ENCODE measurements at places on chromosomes 4 and X. TPM values are rescaled to one million over a fixed set of nuclear protein-coding genes. Genes with fewer than 3 reads are reported as not detected.

GABRE gene
- not detected for total RNA-seq

DCAF8L2 gene
- not detected for total RNA-seq

C4orf50 gene
- total RNA-seq = 0.18 TPM

DNA sequence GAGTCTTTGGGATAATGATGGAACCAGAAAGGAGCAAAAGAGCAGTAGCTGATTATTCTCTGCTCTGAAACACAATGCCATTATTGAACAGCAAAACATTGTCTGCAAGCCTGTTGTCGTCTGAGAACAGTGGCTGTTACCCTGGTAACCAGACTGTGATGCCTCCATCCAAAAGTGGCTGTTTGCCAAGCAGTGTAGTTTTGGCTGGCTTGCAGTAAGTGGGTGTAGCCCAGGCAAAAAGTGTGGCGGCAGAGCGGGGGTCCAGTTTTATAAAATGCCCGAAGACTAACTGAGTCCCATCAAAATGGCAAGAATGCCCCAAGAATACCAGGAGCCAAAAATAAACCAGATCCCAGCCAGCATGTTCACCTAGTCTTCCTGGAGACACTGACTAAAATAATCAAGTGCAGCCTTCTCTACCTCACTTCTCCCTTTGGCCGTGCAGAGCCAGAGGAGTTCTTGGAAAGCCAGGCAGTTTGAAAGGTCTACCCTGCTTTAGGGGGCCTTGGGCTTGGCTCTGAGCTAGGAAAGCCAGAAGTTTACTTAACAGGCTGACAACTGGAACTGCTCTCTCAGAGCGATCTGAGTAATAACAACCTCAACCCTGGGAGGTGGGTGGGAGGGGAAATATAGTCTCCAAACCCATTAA, 2.6 kb downstream of the PLP1 start:
- no peak for DNase-seq
- H3K27me3 ChIP-seq = peaks cover 6% of the 10 kb centered on the region
- H3K4me3 ChIP-seq = no peak overlapping the region
- no peaks in the 10 kb centered on the region for H3K4me1 ChIP-seq

- no peak overlapping the region for H3K4me3 ChIP-seq
- H3K27me3 ChIP-seq = peaks cover 7% of the 10 kb centered on the region
- no peak overlapping the region for H3K27ac ChIP-seq
- DNase-seq = no peak
Measured at GRCh38 chr4:118968005-118968404, 79.4 kb downstream of the SYNPO2 start.

DNA sequence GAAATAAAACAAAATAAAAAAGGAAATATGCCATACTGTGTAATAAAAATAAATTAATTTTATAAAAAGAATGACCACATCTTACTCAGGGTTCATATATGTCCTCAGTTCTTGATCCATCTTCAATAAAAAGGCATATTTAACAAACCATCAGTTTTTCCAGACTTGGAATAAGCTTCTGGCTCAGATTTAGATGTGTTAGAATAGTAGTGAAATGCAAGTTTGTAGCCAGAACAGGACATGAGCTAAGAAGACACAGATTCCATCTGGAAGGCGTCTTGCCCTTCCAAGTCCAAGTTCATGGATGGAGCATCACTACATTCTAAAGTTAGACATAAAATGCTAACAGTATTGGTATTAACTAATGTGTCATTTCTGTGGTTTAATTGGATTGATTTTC, 10.3 kb upstream of the LSM6 start:
- H3K27ac ChIP-seq = no peak overlapping the region
- no peak for DNase-seq
- H3K4me1 ChIP-seq = peaks cover 2% of the 10 kb centered on the region
- no peak overlapping the region for H3K4me3 ChIP-seq
- no peaks in the 10 kb centered on the region for H3K36me3 ChIP-seq

DNA sequence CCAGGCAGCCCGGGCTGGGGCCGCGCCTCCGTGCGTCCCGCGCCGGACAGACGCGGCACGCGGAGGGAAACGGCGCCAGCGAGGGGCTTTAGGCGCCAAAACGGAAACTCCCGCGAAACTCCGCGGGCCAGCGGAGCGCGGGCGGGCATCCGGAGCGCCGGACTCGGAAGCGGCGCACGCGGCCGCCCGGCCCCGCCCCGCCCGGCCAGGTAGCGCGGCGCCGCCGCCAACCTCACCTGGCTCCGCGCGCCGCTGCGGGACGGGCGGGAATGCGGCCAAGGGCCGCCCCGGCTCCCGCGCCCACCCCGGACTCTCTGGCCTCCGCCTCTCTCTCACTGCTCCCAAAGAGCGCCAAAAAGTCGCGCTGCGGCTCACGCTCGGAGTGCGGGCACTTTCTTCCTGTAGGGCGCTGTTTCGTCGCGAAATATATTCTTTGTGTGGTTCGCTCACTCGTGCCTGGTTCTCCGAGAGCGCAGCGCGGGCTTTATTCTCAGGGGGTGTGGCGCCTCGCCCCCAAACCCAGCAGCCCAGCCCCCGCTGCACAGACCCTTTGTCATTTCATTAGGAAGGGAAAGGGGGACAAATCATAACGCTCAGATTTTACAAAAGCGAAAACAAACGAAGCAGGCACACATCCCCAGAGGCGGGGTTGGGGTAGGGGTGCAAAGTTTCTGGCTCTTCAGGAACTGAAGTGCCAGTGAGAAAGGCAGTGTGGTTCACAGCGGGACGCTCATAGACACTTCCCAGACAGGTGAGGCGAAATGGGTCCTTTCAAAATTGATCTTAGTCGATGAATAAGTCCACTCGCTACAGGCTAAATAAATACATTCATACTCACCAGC, 961 bp upstream of the MBNL3 start:
- peak; percentile 29 for DNase-seq
- H3K27me3 ChIP-seq = peaks cover 2% of the 10 kb centered on the region
- no peaks in the 10 kb centered on the region for H3K36me3 ChIP-seq
- H3K4me1 ChIP-seq = peaks cover 19% of the 10 kb centered on the region
- peak overlapping the region; percentile 81 for H3K27ac ChIP-seq

- H3K4me1 ChIP-seq = no peaks in the 10 kb centered on the region
- H3K36me3 ChIP-seq = no peaks in the 10 kb centered on the region
- H3K27me3 ChIP-seq = no peaks in the 10 kb centered on the region
- no peak for DNase-seq
Measured at GRCh38 chr4:132238697-132239096, 910.4 kb upstream of the PCDH10 start.

GRCh38 chr4:82216219-82216618, 157.6 kb downstream of the HNRNPD start:
- peaks cover 10% of the 10 kb centered on the region for H3K4me1 ChIP-seq
- no peaks in the 10 kb centered on the region for H3K36me3 ChIP-seq
- no peak for DNase-seq
- H3K4me3 ChIP-seq = no peak overlapping the region

DNA sequence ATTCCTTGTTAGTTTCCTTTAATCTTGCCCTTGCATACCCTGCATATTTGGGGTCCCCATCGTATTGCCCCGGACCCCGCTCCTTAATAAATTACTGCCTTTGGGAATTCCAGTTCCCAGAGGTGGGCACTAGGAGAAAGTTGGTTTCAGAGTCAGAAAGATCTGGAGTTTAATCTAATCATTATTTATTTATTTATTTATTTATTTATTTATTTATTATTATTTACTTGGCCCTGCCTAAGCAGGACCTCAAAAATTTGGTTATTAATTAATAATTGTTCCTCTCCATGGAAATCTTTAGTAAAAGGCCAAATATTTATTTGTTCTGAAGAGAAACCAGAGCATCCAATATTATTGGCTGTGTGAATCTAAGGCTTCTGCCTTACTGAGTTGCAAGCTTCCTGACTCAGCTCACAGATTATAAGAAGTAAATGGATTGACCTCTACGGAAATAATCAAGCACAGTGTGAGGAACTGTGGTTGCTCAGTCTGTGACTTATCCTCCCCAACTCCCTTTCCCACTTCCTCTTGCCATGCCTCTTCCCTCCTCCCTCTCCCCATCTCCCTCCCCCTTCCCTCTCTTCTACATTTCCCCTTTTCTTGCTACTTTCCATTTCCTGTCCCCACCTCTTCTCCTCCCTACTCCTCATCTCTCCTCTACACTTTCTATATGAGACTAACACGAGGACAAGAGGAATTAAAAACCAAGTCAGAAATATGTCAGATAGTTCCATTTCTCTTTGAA, 61.5 kb upstream of the AP1S2 start:
- no peak overlapping the region for H3K27ac ChIP-seq
- peaks cover 2% of the 10 kb centered on the region for H3K4me1 ChIP-seq
- H3K4me3 ChIP-seq = no peak overlapping the region
- H3K27me3 ChIP-seq = peaks cover 9% of the 10 kb centered on the region
- no peaks in the 10 kb centered on the region for H3K36me3 ChIP-seq

DNA sequence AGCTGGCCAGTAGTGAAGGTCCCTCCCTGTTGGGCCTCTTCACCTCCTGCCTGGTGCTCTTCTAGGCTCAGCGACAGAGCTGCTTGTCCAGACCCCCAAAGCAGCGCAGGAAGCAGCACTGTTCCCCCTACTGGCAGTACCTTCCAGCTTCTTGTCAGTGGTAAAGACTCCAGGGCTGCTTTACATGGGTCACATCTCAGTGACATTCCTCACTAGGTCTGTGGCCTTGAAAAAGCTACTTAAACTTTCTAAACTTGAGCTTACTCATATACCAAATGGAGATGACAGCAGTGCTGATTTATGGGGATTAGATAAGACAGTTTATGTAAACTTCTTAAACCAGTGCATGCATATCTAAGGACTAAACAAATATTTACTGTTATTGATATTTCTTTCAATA, 117.3 kb downstream of the FAT4 start:
- DNase-seq = no peak
- no peaks in the 10 kb centered on the region for H3K36me3 ChIP-seq
- no peak overlapping the region for H3K27ac ChIP-seq
- no peaks in the 10 kb centered on the region for H3K4me1 ChIP-seq
- no peak overlapping the region for H3K4me3 ChIP-seq

DNA sequence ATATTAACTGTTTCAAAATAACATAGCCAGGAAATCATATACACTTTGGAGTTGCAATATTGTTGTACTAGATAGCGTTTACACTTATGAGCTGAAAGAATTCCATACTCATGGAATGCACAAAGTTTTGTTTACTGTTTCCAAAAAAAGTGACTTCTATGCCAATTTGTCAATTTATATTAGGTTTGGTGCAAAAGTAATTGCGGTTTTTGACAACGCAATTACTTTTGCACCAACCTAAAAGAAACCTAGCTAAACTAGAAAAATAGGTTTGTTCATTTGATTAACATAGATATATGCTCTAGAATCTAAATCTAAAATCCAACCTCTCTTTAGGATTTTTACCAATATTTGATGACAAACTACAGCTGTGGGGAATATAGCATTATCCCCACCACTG, 15.2 kb downstream of the RXFP1 start:
- H3K27me3 ChIP-seq = no peaks in the 10 kb centered on the region
- peaks cover 14% of the 10 kb centered on the region for H3K4me1 ChIP-seq
- no peaks in the 10 kb centered on the region for H3K36me3 ChIP-seq
- DNase-seq = no peak
- no peak overlapping the region for H3K27ac ChIP-seq
- H3K4me3 ChIP-seq = no peak overlapping the region

DNA sequence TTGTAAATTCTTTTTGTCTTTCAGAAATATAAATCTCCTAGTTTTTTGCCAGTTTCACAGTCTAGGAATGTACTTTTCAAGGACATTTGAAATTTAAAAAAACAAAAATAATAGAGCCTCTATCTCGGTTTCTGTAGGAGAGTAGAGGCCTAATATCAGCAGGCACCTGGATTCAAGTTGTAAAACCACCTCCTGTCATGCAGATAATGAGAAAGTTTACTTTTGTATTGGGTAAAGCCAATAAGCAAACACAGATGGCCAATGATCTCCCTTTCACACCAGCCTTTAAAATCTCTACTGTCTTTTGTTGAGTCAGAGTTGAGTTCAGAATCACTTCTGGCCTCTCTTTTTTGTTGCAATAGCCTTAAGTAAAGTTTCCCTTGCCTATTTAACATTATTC, 1499.9 kb downstream of the PCDH18 start:
- no peaks in the 10 kb centered on the region for H3K4me1 ChIP-seq
- no peak overlapping the region for H3K27ac ChIP-seq
- H3K36me3 ChIP-seq = no peaks in the 10 kb centered on the region
- no peaks in the 10 kb centered on the region for H3K27me3 ChIP-seq
- no peak overlapping the region for H3K4me3 ChIP-seq

GRCh38 chrX:102042372-102043325, 82.8 kb upstream of the TCEAL2 start:
- H3K4me3 ChIP-seq = no peak overlapping the region
- H3K36me3 ChIP-seq = no peaks in the 10 kb centered on the region
- DNase-seq = no peak
- H3K27ac ChIP-seq = no peak overlapping the region
- H3K27me3 ChIP-seq = no peaks in the 10 kb centered on the region

DNA sequence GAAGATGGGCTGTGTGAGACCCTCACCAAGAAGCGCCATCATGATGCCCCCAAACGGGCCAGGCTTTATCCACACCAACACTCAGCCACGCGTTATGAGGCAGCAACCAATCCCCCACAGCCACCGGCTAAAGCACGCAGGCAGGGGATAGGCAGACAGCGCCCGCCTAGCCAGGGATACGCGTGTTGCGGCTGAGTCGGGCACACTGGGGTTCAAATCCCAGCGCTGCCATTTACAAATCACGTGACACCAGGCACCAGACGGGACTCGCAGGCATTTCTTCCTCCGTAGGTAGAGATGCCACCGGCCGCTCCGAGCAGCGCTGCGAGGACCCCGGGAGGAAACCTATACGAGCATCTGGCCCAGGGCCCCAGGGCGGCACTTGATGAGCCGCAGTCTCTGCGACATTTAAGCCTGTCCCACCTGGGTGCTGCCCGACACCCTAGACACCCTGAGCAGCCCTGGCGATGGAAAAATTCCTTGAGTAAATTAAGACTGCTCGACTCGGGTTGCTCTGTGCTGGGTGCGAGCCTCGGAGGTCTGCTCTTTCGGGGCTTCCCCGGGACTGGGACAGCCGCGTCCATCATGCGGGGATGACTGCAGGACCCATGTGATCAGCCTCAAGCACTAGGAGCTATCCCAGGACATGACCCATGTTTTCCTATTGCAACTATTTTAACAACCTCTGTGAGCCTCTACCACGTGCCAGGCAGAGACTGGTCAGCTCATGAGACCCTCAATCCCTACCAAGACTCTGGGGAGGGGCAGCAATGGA, 6.3 kb downstream of the ABLIM2 start:
- H3K36me3 ChIP-seq = no peaks in the 10 kb centered on the region
- H3K27ac ChIP-seq = no peak overlapping the region
- no peaks in the 10 kb centered on the region for H3K4me1 ChIP-seq
- DNase-seq = no peak
- H3K4me3 ChIP-seq = no peak overlapping the region

DNA sequence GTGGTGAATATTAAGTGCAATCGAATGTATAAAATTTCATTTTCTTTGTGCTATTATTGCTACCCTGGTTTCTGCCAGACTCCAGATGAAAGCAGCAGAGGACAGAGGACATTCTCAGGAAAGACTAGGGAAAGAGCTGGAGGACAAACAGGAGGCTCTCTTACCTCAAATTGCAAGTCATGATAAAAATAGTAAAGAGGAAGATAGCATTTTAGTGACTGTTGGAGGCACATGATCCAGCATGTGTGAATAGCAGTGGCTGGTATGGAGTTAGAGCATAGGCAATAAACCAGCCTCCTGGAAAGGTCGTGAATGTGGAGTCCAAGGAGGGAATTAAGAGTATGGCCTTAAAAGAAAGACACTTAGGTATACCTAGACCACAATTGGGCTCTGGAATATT, 1040.0 kb downstream of the STPG2 start:
- no peaks in the 10 kb centered on the region for H3K27me3 ChIP-seq
- no peak for DNase-seq
- H3K27ac ChIP-seq = no peak overlapping the region

Measured in activated T-helper 2 cell treated with anti-CD3 and anti-CD28 coated beads, Interferon-gamma antibody, Interleukin-2, Interleukin-4, amounts not matched to agents 10 μg/mL and 5 μg/mL and 100 μg/mL, durations not matched to agents 14 hours and 24 hours and 36 hours (primary cell).